Vagina (tissue), 2 donors: ENCODE measurements at places on chromosomes 3 and 15. TPM values are rescaled to one million over a fixed set of nuclear protein-coding genes. Genes with fewer than 3 reads are reported as not detected.

DNA sequence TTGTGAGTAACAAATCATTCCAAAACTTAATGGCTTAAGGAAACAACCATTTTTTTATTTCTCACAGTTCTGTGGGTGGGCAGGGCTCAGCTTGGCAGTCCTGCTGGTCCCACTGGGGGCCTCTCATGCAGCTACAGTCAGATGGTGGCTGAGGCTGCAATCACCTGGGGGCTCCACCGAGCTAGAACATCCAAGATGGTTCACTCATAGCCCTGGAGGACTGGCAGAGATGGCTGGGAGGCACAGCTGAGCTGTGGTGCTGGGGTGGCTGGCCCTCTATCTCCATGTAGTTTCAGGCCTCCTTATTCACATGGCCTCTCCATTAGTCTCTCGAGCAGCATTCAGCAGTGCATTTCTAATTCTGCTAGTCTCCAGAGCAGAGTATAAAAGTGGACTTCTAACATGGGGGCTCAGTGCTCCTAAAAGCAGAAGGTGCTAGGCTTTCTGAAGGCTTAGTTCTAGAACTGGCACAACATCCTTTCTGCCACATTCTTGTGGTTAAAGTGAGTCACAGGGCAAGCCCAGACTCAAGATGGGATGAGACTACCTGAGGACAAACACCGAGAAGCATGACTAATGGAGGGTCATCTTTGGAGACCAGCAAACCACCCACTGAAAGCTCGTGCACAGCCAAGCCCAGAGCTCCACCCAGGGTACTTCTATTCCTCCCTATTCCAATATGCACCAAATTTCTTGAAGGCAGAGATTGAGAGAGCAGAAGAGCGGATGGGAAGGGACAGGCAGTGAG lies 6.3 kb downstream of the CAV3 start:
- no peak for DNase-seq

The C2CD4A gene
- not detected for total RNA-seq

- no peak for DNase-seq
Measured at GRCh38 chr15:66452420-66452819, 45.1 kb downstream of the SNAPC5 start.

- DNase-seq = no peak
Measured at GRCh38 chr15:98103570-98103969, 143.1 kb downstream of the ARRDC4 start.

DNA sequence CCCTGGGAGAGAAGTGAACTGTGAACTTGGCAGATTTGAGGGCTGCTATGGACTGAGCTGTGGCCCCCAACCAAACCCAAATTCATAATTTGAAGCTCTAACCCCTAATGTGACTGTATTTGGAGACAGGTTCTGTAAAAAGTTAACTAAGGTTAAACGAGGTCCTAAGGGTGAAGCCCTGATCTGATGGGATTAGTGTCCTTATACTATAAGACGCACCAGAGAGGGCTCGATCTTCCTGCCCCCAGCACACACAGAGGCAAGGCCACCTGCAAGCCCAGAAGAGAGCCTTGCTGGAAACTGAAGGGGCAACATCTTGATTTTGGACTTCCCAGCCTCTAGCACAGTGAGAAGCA lies 34.0 kb downstream of the TKT start:
- no peak for DNase-seq

- no peak for DNase-seq
Measured at GRCh38 chr15:87401973-87402372, 854.6 kb downstream of the NTRK3 start.

The WHAMM gene
- 9.3 TPM for total RNA-seq

DNA sequence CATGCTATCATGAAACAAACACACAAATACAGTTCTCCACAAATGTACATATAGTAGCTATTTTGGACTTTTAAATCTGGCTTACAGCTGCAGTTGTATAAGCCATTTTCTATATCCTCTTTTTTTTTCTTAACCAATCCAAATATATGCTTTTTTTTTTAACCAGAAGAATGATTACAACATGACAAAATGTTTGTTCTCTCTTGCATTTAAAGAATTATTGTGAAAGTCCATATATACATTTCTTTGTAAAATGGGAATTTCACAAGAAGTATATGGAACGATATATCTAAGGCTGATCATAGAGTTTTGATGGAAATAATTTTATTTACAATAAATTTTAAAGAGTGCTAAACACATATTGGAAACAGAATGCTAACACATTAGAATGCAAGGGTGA lies 95.6 kb downstream of the CD200R1L start:
- no peak for DNase-seq

The TMCO5A gene
- total RNA-seq = not detected

GRCh38 chr15:70605606-70606410 lies 157.6 kb downstream of the UACA start:
- no peak for DNase-seq

The CYP1A1 gene
- total RNA-seq = 1.5 TPM

The BCHE gene
- total RNA-seq = 2.9 TPM

The CD96 gene
- total RNA-seq = 13.5 TPM

DNA sequence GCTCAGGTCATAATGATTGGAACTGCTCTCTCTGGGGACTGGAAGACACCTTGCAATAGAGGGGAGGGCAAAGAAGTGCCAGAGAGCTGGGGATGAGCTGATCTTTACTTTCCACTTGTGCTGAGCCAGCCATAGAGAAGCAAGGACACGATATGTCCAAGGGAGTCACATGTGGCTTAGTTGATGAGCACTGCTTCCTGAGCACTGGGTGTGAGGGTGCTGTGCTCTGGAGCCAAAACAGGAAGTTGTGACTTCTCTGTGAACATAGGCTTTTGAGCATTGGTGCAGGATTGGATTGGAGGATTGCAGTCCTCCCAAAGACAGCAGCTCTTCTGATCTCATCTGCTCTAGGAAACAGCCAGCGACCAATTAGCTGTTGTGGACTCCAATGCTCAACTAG lies 6.7 kb downstream of the PARP14 start:
- DNase-seq = no peak

DNA sequence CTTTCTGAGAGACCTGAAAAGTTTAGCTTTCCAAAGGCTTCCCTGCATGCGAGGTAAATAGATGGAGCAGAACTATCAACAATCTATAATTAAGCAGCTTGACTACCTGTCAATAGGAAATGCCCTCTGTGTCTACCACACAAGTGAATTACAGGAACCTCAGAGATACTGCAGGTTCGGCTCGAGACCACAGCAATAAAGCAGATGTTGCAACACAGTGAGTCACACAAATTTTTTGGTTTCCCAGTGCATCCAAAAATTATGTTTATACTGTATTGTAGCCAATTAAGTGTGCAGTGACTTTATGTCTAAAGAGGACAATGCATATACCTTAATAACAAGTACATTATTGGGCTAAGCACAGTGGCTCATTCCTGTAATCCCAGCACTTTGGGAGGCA lies 252.0 kb downstream of the UBE2E2 start:
- DNase-seq = no peak

- no peak for DNase-seq
Measured at GRCh38 chr3:29353807-29354206, 72.9 kb downstream of the RBMS3 start.

GRCh38 chr3:45566196-45566595 lies 28.4 kb upstream of the LIMD1 start:
- no peak for DNase-seq

The TSEN2 gene
- total RNA-seq = 16.0 TPM

The PRR20G gene
- not detected for total RNA-seq

The KLHL40 gene
- total RNA-seq = not detected

- DNase-seq = no peak
Measured at GRCh38 chr15:64558460-64559179, 98.2 kb downstream of the ZNF609 start.

The RHOA gene
- total RNA-seq = 377 TPM

DNA sequence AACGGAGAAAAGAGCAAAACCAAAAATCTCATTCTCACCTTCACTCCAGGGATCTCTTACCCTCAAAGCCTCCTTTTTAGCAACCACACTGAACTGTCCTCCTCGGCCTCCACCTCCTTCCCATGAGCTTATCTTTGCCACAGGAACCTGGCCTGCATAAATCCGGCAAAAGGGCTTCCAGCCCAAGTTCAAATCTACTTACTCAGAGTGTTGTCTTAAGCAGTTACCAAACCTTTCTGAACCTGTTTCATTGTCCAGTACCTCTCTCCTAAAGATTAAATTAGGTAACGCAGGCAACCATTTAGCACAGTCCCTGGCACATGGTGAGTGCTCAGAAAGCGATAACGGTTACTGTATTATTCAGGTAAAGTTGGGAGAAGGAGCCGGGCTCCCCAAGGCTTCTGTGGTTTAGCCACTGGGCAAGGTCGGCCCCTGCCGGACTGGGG lies 777 bp downstream of the CIB1 start:
- DNase-seq = no peak

DNA sequence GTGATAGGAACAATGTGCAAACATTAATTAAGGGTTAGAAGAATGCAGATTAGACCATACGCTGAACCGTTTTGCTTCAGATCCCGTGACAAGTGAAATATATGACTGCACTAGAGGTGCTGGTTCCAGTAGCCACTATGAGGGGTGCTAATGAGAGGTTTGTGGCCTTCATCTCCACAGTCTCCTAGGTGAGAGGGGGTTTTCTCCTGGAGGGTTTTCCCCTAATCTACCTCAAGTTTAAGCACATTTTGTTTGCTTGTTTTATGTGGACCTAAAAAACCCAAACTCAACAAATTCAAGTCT lies 13.7 kb upstream of the SHF start:
- DNase-seq = no peak

The DUOXA2 gene
- 1.5 TPM for total RNA-seq

The GOLGA6L7 gene
- not detected for total RNA-seq

DNA sequence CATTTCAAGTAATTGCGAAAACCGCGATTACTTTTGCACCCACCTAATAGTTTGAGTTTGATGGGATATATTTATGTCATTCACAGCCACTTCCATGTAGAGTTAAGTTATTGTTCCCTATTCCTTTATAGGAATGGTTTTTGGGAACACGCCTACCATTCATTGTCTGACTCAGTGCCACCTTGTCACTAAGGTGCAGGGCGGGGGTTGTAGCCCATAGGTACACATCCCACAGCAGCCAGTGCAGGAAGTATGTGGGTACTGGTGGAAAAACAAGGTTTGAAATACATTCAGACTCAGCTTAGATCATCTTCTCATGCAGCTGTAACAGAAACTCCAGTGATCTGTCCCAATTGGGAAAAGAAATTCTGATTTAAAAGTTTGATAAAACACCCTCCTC lies 48.2 kb upstream of the CFAP161 start:
- DNase-seq = no peak

- DNase-seq = no peak
Measured at GRCh38 chr3:49867871-49868321, 1.8 kb downstream of the CAMKV start.

GRCh38 chr3:151814588-151814987 lies 672 bp downstream of the AADAC start:
- DNase-seq = no peak

DNA sequence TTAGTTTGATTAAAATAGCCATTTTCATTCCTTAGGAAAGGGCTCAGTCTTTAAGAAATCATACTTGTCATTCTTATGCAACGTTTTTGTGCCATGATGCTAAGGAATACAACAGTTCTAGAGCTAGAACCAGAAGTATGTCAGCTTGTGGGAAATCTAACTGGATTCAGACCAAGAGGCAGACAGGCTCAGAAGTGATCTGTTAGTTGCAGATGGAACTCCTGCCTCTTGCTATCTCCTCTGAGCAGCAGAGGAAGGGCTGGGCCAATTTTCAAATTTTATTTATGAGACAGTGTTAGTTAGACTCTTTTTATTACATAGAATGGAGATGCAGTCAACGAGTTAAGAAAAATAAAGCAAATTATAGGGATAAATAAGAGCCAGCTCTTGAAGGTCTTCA lies 48.5 kb upstream of the RYR3 start:
- DNase-seq = no peak

DNA sequence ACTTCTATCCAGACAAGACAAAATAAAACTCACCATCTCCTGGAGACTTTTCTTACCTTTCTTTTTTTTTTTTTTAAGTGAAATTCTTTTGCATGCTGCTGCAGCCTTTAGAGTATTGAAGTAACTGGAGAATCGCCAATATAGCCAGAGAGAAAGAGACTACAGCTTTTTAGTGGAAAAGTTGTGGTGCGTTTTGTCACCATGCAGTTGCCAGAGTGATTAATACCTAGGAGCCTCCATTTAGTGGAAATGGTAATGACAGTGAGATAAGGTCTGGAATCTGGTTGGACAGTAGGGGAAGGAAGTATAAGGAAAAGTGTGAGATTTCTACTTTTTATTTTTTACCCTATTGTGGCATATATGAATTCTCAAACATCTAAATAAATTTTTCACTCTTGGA lies 18.1 kb upstream of the PARP14 start:
- DNase-seq = no peak

- DNase-seq = no peak
Measured at GRCh38 chr3:170564664-170565063, 21.2 kb downstream of the SLC7A14 start.

- DNase-seq = no peak
Measured at GRCh38 chr3:123067689-123068600, 1.1 kb downstream of the PDIA5 start.
